ENCODE measurements at places on chromosomes 11 and 22.

DNA sequence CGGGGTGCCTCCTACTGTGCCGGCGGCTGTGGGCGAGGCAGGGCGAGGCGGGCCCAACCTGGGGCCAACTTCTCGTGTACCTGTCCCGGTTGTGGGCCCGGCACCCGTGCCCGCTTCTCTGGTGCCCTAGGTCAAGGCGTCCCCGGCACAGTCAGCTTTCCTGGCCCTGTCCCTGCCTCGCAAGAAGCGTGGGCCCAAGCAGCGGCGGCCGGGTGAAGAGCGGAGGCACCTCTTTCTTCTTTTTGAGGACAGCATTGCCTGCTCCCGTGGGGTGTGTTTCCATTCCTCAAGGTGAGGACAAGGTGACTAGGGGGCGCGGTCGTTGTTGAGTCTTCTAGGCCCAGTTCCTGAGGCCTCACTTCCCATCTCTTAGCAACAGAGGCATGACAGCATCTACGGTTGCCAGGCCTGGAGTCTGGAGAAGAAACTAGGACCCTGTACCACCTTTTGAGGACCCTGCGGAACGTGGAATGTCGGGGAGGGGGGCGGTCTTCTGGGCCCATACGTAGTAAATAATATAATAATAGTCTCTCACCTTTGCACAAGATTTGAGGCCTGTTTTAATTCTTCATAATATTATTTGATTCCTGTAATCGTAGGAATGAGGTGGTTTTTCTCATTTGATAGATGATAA, 418 bp downstream of the ACO2 start:
- DNase-seq: no peak

DNA sequence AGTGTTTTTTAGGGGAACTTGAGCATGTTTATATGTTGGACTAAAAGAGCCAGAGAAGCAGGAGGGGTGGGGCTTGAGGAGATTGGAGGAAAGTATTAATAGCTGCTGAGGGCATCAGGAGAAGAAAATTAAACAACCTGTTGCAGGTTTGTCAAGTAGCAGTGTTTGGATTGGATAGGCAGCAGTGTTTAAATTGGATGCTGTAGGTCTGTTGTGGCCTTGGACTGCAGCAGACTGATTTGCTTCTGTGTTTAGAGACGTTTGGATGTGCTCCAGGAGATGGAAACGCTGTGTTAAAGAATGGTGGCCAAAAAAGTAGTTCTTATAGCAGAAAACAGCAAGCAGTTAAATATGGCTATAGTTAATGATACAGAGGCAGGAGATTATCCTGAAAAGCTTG, 5.7 kb downstream of the EIF3L start:
- DNase-seq: no peak

- DNase-seq: no peak
These were observed 1122.8 kb upstream of the CCDC90B start for GRCh38 chr11:84408946-84409411.

- DNase-seq: no peak
These were observed 51.7 kb downstream of the PPP2R1B start for GRCh38 chr11:111714522-111714921.

DNA sequence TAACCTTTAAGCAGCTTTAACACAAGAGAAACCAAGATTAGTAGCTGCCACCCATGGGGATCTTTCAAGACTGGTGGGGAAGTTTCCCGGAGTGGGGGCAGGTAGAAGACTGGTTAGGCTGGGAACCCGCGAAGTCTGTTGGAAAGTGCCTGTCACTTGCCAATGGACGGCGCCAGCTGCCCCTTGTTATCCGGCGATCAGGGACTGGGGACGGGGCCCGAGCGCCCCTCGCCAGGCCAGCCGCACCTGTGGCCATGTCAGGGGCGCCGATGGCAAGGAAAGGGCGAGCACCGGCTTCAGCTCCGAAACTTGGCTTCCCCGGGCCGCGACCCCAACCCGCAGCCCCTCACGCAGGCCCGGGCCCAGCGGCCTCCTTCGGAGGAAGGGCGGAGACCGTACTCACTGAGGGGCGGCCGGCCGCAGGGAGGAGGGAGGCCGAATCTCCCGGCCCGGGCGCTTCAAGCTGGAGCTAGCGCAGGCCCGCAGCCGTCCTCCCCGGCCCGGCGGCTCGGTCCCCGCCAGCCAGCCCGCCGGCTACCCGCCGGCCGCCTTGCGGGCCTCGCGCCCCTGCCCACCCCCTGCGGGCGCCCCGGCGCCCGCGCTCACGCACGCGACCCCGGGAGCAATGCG, 539 bp downstream of the EIF4ENIF1 start:
- DNase-seq: no peak

DNA sequence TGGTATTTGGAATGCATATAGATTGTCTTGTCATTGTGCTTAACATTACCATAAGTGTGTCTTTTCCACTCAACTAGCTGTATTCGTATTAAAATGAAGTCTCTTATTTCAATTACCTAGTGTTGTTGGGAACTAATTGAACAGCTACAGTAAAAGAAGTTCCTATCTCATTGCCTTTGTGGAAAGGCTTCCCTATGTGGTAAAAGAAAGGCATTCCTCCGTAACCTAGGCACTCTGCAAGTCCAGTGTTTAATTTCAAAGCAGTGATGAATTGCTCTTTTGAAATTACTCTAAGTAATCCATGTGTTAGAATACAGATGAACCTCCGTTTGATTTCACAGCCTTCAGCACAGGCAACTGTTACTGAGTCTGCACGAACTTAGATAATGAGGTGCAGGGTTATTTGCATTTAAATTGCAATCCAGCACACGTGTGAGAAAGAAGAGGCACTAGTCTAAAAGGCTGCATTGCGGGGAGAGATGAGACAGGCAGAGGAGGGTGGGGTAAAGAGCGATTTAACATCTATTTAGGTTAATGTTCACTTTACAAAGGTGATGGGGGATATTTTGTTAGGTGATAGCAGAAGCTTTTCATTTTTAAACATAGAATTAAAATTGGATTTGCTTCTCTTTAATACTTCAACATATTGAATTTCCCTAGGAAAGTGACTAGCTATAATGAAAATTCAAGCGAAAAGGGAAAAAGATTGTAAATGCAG, 25.0 kb upstream of the CRTAM start:
- no peak for DNase-seq

GRCh38 chr11:4495487-4495886, 13.0 kb downstream of the OR52K1 start:
- no peak for DNase-seq

DNA sequence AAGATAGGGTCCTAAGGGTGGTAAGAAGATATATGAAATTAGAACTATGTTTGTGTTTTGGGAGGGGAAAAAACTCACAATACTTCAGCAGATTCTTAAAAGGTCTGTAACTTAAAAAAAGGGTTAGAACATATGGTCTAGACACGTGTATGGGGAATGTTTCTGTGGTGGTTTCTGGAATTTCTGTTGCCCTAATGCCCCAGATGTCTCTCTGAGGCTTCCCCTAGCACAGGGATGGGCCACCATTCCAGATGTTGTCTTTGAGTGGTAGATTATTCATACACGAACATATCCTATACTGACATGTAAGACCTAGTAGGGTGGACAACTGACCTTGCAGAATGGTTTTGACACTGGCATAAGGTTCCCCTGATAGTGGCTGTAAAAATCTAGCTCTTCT, 26.2 kb downstream of the EHF start:
- DNase-seq: no peak

DNA sequence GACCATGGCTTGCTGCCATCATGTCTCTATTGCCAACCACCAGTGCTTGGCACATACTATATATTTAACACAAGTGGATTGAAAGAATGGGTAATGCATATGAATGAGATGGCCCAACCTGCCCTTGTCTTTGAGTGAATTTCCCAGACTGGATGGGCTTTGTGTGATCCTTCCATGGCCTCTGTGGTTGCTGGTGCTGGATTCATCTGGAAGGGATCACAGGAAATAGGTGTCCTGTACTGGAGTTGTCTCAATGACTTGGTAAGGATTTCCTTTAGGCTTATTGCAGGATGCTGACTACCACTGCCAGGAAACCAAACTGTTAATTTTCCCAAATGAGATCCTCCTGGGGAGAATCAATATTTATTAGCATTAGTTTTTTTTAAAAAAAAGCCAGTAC, 328.6 kb downstream of the TMEM135 start:
- DNase-seq: no peak

GRCh38 chr11:64185175-64185692, 737 bp upstream of the STIP1 start:
- peak; percentile 85 for DNase-seq

DNA sequence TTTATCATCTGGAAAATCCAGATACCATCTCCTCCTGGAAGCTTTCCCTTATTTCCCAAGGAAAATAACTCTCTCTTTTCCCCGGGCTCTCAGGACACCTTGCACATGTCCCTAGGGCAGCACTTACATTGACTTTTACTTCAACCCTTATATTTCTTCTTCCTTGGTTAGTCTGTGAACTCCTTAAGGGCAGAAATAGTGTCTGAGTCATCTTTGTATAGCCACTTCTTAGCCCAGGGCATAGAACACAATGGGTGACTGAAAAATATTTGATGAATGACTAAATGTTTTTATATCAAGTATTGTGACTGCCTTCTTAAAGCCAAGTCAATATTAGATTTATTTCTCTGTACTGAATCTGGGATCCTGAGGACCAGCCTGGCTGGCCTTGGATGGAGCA, 45.4 kb upstream of the MYOD1 start:
- DNase-seq: peak; percentile 6

DNA sequence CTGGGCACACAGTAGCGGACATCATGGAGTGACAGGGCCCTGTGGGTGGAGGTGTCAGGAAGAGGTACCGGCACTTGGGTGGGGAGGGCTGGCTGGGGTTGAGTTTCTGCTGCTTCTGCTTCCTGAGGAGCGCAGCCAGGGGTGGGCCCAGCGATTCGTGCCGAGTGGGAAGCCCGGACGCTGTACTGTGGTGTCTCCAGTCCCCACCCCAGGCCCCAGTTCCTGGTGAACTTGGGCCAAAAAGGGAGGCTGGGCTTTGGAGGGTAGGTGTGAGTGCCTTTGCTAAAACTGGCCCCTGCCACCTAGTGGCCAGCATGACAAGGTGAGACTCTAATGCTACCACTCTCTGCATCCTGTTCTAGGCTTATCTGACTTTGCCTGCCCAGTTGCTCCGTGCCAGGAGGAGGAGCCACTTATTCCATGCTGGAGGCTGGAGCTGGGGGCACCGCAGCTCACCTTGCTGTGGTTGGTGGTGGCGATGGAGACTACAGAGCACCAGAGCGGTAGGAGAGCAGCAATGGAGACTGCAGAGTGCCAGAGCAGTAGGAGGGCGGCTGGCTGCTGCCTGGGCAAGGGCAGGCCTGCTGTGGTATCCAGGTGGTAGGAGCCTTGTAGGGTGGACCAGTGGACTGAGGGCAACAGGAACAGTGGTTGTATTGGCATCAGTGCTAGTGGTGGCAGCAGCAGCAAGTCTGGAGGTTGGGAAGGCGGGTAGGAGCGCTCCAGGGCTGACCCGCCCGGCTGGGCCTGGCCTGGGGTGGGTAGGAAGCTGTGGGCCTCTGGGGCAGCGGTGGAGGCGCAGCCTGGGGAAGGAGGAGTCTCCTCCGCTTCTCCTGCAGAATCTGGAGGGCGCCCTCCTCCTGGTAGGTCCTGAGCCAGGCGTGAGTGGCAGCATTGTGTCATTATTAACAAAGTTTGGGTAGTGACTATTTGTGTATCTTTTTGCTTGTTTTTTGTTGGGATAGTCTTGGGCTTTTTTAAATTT, 2.2 kb upstream of the RFPL2 start:
- no peak for DNase-seq

DNA sequence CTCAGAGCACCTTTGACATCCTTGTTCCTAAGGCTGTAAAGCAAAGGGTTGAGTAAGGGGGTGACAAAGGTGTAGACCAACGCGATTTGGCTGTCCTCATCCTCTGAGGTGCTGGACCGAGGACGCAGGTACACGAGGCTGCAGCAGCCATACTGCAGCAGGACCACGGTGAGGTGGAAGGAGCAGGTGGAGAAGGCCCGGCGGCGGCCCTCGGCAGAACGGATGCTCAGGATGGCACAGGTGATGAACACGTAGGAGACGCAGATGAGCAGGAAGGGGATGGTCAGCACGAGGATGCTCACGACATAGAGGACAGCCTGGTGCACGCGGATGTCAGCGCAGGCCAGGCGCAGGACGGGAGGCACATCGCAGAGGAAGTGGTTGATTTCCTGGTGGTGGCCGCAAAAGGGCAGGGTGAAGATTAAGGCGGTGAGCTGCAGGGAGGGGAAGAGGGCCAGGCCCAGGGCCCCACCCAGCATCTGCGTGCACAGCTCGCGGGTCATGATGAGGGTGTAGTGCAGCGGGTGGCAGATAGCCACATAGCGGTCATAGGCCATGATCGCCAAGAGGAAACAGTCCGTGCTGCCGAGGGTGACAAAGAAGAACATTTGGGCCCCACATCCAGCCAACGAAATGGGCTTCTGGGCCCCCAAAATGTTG, 632 bp downstream of the OR10Q1 start:
- DNase-seq: no peak

DNA sequence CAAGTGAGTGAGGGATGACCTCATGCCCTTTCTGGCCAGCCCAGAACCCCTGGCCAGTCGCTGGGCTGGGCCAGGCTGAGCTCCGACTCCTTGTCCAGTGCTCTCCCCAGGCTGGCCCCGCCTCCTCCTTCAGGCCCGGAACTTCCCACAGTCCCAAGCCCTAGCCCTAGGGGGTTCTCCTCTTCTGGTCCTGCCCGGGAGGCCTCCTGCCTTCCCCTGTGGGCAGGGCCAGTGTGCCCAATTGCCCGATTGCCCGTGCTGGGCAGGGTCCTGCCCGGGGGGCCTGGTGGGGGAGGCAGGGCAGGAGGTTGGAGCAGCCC, 4.2 kb downstream of the TCIRG1 start:
- DNase-seq: no peak

GRCh38 chr22:25564320-25564978, at the start of gene GRK3:
Gene GRK3 (plus strand): TSS chr22:25564675. CDS start chr22:25565041, 366 bp downstream.
- no peak for DNase-seq

- DNase-seq: no peak
These were observed 124.6 kb upstream of the BLID start for GRCh38 chr11:122240638-122241037.

DNA sequence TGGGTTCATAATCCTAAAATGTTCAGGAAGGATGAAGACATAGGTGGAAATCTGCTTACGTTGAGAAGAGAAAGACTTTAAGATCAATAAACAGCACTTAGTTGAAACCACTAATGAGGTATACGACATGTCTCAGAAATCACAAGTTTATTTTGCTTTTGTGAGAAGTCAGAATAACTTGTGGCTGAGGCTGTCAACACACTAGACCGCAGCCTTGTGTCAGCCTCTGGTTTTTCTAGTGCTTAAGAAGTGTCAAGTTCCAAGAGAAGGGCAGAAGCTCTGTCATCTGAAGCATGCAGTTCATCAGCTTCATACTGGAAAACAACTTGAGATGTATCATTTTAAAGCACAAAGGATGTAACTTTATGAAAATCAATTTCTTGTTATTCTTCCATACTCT, 420.9 kb downstream of the METTL15 start:
- DNase-seq: no peak

- no peak for DNase-seq
These were observed 53.8 kb downstream of the COPB1 start for GRCh38 chr11:14445542-14446530.

DNA sequence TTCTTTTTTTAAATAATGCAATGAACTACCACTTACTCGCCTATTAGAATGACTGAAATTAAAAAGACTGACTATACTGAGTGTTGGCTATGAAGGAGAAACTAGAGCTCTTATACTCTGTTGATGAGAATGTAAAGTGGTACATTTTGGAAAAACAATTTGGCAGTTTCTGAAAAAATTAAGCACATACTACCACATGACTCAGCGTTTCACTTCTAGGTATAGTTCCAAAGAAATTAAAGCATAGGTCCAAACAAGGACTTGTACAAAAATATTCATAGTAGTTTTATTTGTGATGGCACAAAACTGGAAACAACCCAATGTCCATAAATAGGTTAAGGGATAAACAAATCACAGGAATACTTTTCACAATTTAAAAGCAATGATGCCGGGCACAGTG, 22.4 kb upstream of the SLC29A2 start:
- no peak for DNase-seq

- no peak for DNase-seq
These were observed 10.9 kb downstream of the MUC2 start for GRCh38 chr11:1085440-1086170.

Data from HFFc6 (cell line).